ENCODE measurements at places on chromosomes 1 and 21. TPM values are rescaled to one million over a fixed set of nuclear protein-coding genes. Genes with fewer than 3 reads are reported as not detected.

Gene CASZ1
- total RNA-seq: 5.9 TPM

Gene CLCA1
- total RNA-seq: not detected

Gene CLCA4
- total RNA-seq: not detected

Gene RGS8
- total RNA-seq: not detected

Gene ST6GALNAC3
- 4.7 TPM for total RNA-seq

Gene MX2
- total RNA-seq: 84.8 TPM

DNA sequence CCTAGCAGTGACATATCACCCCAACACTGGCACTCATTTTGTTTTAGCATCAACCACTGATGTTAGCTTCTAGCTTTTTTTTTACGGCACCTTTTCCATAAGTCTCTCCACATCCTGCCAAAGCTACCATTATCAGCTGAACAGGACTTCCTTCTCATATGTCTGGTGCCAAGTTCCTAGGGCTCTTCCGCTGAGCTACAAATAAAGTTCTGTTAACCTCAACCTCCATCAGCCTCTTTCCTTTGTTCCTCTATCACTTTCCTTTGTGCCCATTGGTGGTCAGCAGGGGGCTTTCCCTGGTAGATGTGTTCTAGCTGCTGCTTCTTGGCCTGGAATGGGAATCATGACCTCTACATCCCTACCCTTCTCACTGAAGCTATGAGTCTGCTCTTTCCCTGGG, 163.8 kb downstream of the FAF1 start:
- H3K4me1 ChIP-seq: no peaks in the 10 kb centered on the region
- no peaks in the 10 kb centered on the region for H3K36me3 ChIP-seq
- no peak for DNase-seq
- no peak overlapping the region for H3K27ac ChIP-seq

GRCh38 chr21:42668298-42668992, 15.0 kb downstream of the PDE9A start:
- H3K36me3 ChIP-seq: no peaks in the 10 kb centered on the region
- H3K4me3 ChIP-seq: no peak overlapping the region
- no peak overlapping the region for H3K27ac ChIP-seq
- peaks cover 7% of the 10 kb centered on the region for H3K4me1 ChIP-seq
- no peaks in the 10 kb centered on the region for H3K27me3 ChIP-seq

DNA sequence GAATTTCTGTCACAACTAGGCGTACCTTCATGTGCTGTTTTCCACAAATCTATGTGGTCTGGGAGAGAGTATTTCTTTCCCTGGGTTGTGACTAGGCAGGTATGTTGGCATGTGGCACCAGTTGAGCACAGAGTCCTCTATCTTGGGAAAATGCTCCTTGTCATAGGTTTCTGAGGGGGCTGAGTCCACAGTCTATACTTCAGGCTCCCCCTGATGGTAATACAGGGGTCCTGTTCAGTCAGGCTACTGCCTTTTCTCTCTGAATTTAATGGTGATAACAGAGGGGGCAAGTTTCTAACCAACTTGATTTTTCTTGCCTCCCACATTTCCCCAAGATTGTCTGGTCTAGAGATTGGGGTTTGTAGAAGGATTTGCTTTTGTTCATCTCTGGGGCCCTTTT, 35.8 kb downstream of the VANGL1 start:
- DNase-seq: no peak
- H3K4me3 ChIP-seq: no peak overlapping the region
- no peak overlapping the region for H3K27ac ChIP-seq
- H3K4me1 ChIP-seq: no peaks in the 10 kb centered on the region
- H3K27me3 ChIP-seq: no peaks in the 10 kb centered on the region

DNA sequence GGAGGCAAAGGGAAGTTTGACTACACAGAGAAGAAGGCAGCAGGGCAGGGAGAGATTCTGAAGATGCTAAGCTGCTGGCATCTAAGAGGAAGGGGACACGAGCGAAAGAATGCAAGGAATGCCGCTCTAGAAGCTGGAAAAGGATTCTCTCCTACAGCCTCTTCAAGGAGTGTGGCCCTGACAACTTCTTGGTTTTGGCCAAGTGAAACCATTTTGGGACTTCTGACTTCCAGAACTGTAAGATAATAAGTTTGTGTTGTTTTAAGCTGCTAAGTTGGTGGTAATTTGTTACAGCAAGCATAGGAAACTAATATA, 28.5 kb downstream of the MGST3 start:
- DNase-seq: no peak
- H3K27me3 ChIP-seq: no peaks in the 10 kb centered on the region
- H3K27ac ChIP-seq: no peak overlapping the region

- peaks cover 12% of the 10 kb centered on the region for H3K27me3 ChIP-seq
- peaks cover 9% of the 10 kb centered on the region for H3K4me1 ChIP-seq
- H3K4me3 ChIP-seq: no peak overlapping the region
- H3K27ac ChIP-seq: no peak overlapping the region
- no peak for DNase-seq
These were observed 3.0 kb downstream of the HLX start for GRCh38 chr1:220882061-220882891.

GRCh38 chr1:33165209-33165608, 16.6 kb downstream of the TRIM62 start:
- no peaks in the 10 kb centered on the region for H3K4me1 ChIP-seq
- H3K36me3 ChIP-seq: no peaks in the 10 kb centered on the region
- no peak overlapping the region for H3K27ac ChIP-seq
- no peaks in the 10 kb centered on the region for H3K27me3 ChIP-seq
- H3K4me3 ChIP-seq: no peak overlapping the region
- no peak for DNase-seq

DNA sequence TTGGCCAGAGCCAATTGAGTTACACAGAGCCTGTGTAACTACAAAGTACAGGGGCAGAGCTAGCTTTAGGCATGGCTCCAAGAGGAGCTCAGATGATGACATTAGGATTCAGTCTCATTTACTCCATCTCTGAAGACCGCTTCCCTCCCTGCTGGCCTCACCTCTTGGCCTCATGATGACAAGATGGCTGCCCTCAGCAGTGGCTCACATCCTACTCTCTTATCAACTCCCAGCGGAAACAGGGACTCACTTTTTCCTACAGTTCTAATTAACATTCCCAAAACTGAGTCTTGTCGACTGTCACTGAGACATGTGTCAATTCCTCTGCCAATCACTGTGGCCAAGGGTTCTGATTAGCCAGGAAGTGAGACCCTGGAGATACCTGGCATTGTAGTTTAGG, 59.4 kb upstream of the ECE1 start:
- no peak overlapping the region for H3K4me3 ChIP-seq
- no peak for DNase-seq
- no peaks in the 10 kb centered on the region for H3K27me3 ChIP-seq
- H3K4me1 ChIP-seq: peaks cover 7% of the 10 kb centered on the region
- no peak overlapping the region for H3K27ac ChIP-seq

GRCh38 chr1:190474010-190474409, 3.7 kb downstream of the BRINP3 start:
- DNase-seq: no peak
- no peak overlapping the region for H3K4me3 ChIP-seq
- no peaks in the 10 kb centered on the region for H3K4me1 ChIP-seq
- no peak overlapping the region for H3K27ac ChIP-seq

- no peaks in the 10 kb centered on the region for H3K36me3 ChIP-seq
- no peak overlapping the region for H3K27ac ChIP-seq
- no peaks in the 10 kb centered on the region for H3K27me3 ChIP-seq
- DNase-seq: no peak
- H3K4me3 ChIP-seq: no peak overlapping the region
These were observed 6.0 kb upstream of the LY9 start for GRCh38 chr1:160789702-160790611.

- H3K4me1 ChIP-seq: no peaks in the 10 kb centered on the region
- H3K4me3 ChIP-seq: no peak overlapping the region
- no peak for DNase-seq
- no peak overlapping the region for H3K27ac ChIP-seq
- no peaks in the 10 kb centered on the region for H3K36me3 ChIP-seq
These were observed 161.3 kb downstream of the ZNF281 start for GRCh38 chr1:200248541-200248940.

DNA sequence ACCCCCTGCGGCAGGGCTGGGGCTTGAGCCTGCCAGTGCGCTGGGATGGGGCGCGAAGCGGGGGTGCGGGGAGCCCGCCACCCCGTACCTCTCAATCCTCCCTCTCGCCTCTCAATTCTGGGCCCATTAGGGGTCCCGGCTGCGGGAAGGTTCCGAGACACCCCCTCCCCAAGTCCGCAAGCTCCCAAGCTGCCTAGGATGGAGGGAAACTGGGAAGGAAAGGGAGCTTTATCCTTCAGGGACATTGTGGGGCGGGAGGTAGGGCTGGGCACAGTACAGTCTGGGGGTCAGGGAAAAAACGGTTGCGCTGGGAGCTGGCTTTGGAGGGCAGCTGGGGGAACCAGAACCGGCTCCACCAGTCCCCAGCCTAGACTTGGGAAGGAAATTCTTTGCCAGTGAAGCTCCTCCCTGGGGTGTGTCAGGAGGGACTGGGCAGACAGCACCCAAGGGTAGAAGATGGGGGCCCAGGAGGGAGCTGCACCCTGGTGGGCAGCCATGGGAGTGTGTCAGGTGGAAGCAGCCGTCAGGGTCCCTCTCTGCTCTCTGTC, 904 bp downstream of the GJB3 start:
- no peak overlapping the region for H3K27ac ChIP-seq
- DNase-seq: no peak
- no peak overlapping the region for H3K4me3 ChIP-seq
- no peaks in the 10 kb centered on the region for H3K27me3 ChIP-seq
- H3K4me1 ChIP-seq: no peaks in the 10 kb centered on the region

- H3K27ac ChIP-seq: no peak overlapping the region
- H3K4me1 ChIP-seq: no peaks in the 10 kb centered on the region
- no peaks in the 10 kb centered on the region for H3K36me3 ChIP-seq
- DNase-seq: no peak
- no peaks in the 10 kb centered on the region for H3K27me3 ChIP-seq
These were observed 28.1 kb downstream of the PLXNA2 start for GRCh38 chr1:208216062-208216461.

DNA sequence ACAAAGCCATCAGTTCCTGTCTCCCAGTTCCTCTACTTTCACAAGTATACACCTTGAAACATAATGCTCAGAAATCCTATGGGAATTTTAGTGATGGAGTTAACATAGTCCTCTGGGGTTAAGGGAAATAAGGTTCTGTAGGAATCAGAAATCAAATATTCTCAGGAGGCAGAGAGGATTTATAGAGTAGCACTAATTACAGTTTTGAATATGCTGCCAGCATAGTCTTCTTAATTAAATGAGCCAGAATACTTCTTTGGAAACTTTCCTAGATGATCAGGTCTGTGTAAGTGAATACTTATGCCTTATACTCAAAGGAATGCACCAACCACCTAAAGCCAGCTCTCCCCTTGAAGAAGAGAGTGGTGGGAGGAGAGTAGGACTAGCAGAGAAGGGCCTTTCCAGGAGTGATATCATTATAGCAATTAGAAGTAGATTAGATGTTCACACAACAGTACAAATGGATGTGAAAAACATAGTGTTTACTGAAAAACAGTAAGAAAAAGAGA, 31.4 kb upstream of the DIRAS3 start:
- no peaks in the 10 kb centered on the region for H3K36me3 ChIP-seq
- no peaks in the 10 kb centered on the region for H3K27me3 ChIP-seq
- H3K4me3 ChIP-seq: no peak overlapping the region
- H3K27ac ChIP-seq: no peak overlapping the region
- no peaks in the 10 kb centered on the region for H3K4me1 ChIP-seq

- H3K27me3 ChIP-seq: no peaks in the 10 kb centered on the region
- H3K4me1 ChIP-seq: no peaks in the 10 kb centered on the region
- DNase-seq: no peak
- no peak overlapping the region for H3K27ac ChIP-seq
- no peaks in the 10 kb centered on the region for H3K36me3 ChIP-seq
These were observed 673.1 kb downstream of the SMYD3 start for GRCh38 chr1:245834002-245834401.

- no peak overlapping the region for H3K27ac ChIP-seq
- peak; percentile 74 for DNase-seq
- H3K27me3 ChIP-seq: no peaks in the 10 kb centered on the region
- no peaks in the 10 kb centered on the region for H3K4me1 ChIP-seq
- no peak overlapping the region for H3K4me3 ChIP-seq
- H3K36me3 ChIP-seq: no peaks in the 10 kb centered on the region
These were observed 22.9 kb upstream of the LDLRAP1 start for GRCh38 chr1:25520446-25521061.

DNA sequence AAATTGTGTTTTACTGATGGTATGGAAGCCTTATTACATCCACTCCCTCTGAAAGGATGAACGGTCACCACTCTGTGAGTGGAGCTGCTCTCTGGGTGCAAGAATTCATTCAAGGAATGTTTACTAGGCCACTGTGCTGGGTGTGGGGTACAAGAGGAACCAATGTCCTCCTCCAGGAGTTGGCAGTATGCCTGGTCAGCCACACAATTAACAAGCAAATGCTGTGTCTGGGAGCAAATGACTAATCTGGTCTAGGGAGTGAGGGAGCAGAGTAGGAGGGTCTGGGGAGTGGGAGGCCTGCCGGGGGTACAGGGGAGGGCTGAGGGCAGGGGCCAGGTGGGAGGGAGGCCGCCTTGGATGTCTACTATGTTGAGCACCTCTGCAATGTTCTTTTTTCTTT, 27.2 kb upstream of the TDRD10 start:
- H3K27ac ChIP-seq: no peak overlapping the region
- H3K4me3 ChIP-seq: no peak overlapping the region
- DNase-seq: no peak

- no peak overlapping the region for H3K4me3 ChIP-seq
- H3K4me1 ChIP-seq: peaks cover 7% of the 10 kb centered on the region
- H3K27ac ChIP-seq: no peak overlapping the region
- H3K36me3 ChIP-seq: no peaks in the 10 kb centered on the region
- no peaks in the 10 kb centered on the region for H3K27me3 ChIP-seq
- DNase-seq: no peak
These were observed 41.5 kb downstream of the CHIA start for GRCh38 chr1:111332190-111332589.

GRCh38 chr1:173581383-173582079, 21.3 kb downstream of the SLC9C2 start:
- H3K4me1 ChIP-seq: no peaks in the 10 kb centered on the region
- no peaks in the 10 kb centered on the region for H3K36me3 ChIP-seq
- H3K27me3 ChIP-seq: no peaks in the 10 kb centered on the region
- no peak overlapping the region for H3K27ac ChIP-seq
- H3K4me3 ChIP-seq: no peak overlapping the region

DNA sequence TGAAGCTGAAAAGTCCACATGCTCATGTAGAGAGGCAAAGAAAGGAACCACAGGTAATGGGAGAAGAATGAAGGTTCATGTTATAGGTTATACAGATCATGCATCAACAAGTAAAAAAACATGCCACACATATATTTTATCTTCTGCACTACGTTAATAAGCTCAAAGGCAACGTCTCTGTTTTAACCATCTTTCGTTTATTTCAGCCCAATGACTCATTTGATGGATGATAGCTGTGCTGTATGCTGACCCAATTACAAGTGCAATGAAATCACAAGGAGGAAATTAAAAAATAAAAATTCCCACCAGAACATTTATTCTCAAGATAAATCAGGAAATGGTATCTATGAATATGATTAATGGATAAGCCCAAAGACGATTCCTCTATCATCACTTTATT, 24.6 kb downstream of the XCL1 start:
- no peaks in the 10 kb centered on the region for H3K4me1 ChIP-seq
- no peaks in the 10 kb centered on the region for H3K36me3 ChIP-seq
- H3K27ac ChIP-seq: no peak overlapping the region
- H3K27me3 ChIP-seq: peaks cover 4% of the 10 kb centered on the region
- no peak overlapping the region for H3K4me3 ChIP-seq

- H3K27ac ChIP-seq: peak overlapping the region; percentile 30
- no peaks in the 10 kb centered on the region for H3K27me3 ChIP-seq
- peaks cover 13% of the 10 kb centered on the region for H3K4me1 ChIP-seq
- DNase-seq: no peak
- H3K4me3 ChIP-seq: peak overlapping the region; percentile 57
These were observed 404 bp upstream of the SCMH1 start for GRCh38 chr1:41242342-41243078.
